ENCODE measurements at places on chromosomes 16 and 17. TPM values are rescaled to one million over a fixed set of nuclear protein-coding genes. Genes with fewer than 3 reads are reported as not detected.

Gene MLKL
- 11.6 TPM for total RNA-seq

DNA sequence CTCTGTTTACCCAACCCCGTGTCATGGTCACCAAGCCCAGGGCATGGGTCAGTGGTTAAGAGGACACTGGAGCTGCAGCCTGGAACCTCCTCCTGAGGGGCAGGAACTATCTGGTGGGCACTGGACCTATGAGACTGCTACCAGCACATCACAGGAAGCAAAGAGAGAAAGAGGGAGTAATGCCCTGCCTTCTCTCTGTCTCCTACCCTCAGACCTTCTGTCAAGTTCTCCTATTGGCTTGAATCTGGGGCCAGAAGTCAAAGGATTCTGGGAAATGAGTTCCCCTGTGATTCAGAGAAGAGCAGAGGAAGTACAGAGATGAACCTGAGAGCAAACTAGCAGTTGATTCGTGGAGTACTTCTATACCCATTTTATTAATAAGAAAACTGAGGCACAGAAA, 123.0 kb upstream of the GNAO1 start:
- no peak for DNase-seq

- no peak for DNase-seq
Measured at GRCh38 chr16:57535680-57536305, 578 bp downstream of the CCDC102A start.

GRCh38 chr17:32142857-32143526, 690 bp downstream of the RHOT1 start:
- DNase-seq = no peak

GRCh38 chr17:16929035-16929680, 42.8 kb downstream of the TNFRSF13B start:
- DNase-seq = no peak

Gene AHSP
- not detected for total RNA-seq

DNA sequence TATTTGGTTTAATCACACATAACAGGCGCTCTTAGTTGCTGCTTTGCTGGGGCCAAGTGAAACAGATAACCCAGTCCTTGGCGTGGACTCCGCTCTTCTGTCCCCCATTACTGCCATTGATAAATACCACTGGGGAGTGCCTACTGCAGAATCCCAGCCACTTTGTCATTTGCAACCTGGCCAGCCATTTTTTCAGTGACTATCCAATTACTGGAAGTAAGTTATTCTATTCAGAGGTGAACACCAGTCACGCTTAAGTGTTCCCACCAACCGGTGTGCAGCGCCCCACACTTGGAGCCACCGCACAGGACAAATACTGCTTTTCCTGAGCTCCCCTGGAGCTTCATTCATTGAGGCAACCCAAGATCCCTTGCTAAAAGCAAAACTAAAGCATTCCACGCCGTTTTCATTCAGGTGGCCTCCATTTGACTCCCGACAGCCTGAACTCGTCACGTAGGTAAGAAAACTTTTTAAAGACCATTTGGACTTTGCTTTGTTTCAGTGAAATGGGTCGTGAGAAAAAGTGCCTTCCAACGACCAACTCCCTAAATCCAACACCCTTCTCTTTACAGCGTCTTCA, 1.8 kb downstream of the USP7 start:
- no peak for DNase-seq

- no peak for DNase-seq
Measured at GRCh38 chr16:65600629-65601028, 478.8 kb upstream of the CDH11 start.

Gene SLC12A3
- 4.8 TPM for total RNA-seq

DNA sequence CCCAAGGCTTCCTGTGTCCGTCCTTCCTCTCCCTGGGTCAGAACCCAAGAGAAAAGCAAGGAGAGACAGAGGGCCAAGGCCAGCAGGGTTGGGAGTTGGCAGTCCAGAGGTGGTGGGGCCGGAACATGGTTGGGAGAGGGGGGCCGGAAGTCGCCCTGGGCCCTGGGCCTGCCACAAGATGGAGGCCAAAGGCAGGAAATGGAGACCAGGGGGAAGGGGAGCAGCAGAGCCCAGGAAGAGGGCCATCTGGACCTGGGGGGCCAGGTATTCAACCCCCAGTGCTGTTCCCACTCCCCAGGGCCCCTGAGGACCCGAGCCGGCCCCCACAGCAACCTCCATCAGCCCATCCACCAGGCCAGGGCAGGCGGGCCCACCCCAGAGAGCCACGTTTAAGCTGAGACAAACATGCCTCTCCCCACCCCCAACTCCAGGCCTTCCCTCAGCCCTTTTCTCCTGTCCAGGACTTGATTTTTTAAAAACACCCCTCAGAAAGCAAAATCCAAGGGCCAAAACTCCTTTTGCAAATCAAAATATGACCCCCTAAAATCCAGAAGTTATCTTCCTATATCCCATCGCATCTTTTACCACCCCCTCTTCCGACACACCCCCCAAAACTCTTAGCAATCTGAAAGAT, 4.4 kb upstream of the BCL6B start:
- DNase-seq = no peak

DNA sequence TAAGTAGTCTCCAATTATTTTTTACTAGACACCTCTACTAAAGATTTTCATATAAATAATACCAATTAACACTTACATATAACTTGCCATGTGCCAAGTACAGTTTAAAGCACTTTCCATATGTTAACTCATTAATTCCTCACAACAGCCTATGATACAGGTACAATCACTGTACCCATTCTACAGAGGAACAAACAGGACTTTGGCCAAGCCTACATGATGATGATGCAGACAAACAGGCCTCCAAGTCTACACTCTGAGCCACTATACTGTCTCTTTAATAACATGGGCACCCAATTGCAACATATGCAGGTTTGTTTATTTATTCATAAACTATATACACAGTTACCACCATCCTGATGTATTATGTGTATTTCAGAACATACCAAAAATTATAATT, 46.0 kb downstream of the TOX3 start:
- no peak for DNase-seq

Gene KRT28
- not detected for total RNA-seq

Gene TEPSIN
- 26.7 TPM for total RNA-seq

DNA sequence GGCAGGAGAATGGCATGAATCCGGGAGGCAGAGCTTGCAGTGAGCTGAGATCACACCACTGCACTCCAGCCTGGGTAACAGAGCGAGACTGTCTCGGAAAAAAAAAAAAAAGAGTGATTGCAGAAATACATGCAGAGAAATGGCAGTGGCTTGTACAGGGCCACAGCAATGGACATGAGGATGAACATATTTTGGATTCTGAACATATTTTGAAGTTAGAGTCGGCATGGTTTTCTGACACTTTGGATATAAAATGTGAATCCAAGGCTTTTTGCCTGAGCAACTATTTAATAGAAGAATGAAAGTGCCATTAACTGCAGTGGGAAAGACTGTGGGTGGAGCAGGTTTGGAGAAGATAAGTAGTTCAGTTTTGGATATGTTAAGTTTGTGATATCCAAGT, 35.8 kb downstream of the CPD start:
- DNase-seq = no peak

Gene RNF166
- total RNA-seq = 24.5 TPM

GRCh38 chr16:21302898-21303528, 24.9 kb upstream of the CRYM start:
- peak; percentile 55 for DNase-seq

Gene CD300A
- total RNA-seq = 36.1 TPM

- DNase-seq = no peak
Measured at GRCh38 chr17:61073131-61073530, 326.5 kb upstream of the TBX2 start.

- no peak for DNase-seq
Measured at GRCh38 chr17:10103712-10104111, 94.7 kb downstream of the GAS7 start.

DNA sequence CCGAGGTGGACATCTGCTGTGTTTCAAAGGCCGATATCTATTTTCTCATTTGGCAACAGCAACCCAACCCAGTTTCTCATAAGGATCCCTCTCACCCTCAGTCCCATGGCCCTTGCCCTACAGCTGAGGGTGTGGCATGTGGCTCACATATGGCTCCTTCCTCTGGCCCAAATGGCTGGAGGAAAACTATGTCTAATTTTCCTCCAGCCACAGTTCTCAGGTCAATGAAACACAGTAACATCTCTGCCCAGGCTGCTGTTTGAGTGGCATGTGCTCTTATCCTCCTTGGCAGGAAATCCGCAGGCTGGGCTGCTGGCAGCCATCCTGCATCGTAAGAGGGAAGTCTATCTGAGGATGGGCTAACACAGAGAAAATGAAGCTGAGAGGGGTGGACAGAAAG, 24.1 kb downstream of the SERPINF1 start:
- DNase-seq = no peak

Gene TNFRSF17
- 92.4 TPM for total RNA-seq
